ENCODE measurements at places on chromosomes 2 and 18. TPM values are rescaled to one million over a fixed set of nuclear protein-coding genes. Genes with fewer than 3 reads are reported as not detected.

KCNIP3 gene
- 3.0 TPM for total RNA-seq

PTH2R gene
- 2.0 TPM for total RNA-seq

SPATA3 gene
- not detected for total RNA-seq

MBD5 gene
- 41.3 TPM for total RNA-seq

RFTN2 gene
- total RNA-seq = 18.7 TPM

CNDP1 gene
- total RNA-seq = 0.49 TPM

CELF4 gene
- 50.9 TPM for total RNA-seq

SP100 gene
- 5.4 TPM for total RNA-seq

ZFAND2B gene
- total RNA-seq = 6.6 TPM

LONRF2 gene
- total RNA-seq = 70.8 TPM

DCC gene
- 17.9 TPM for total RNA-seq

RAD51AP2 gene
- 0.25 TPM for total RNA-seq

AQP12B gene
- not detected for total RNA-seq

CERKL gene
- 1.2 TPM for total RNA-seq
